Progenitor cell of endocrine pancreas (in vitro differentiated cells): ENCODE measurements at places on chromosomes 4 and X.

DNA sequence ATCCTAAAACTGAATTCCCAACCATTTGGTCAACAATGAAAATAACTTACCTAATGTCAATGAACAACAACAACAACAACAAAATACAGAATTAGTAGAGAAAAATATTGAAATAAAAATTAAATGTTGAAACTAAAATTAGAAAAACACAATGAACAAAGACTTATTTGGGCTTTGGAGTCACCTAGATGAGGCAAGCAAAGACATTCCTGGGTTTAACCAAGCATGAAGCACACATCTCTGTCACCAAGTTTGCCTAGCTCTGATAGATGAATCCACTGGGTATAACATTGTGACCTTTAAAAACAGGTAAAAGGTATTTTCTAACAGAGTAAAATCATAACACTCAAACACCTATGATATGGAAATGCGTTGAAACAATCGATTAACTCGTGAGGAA is 13.2 kb upstream of the SYTL5 start:
- no peak for DNase-seq

- DNase-seq, result no peak
These were observed 639.0 kb upstream of the FRG1 start for GRCh38 chr4:189301692-189302091.

DNA sequence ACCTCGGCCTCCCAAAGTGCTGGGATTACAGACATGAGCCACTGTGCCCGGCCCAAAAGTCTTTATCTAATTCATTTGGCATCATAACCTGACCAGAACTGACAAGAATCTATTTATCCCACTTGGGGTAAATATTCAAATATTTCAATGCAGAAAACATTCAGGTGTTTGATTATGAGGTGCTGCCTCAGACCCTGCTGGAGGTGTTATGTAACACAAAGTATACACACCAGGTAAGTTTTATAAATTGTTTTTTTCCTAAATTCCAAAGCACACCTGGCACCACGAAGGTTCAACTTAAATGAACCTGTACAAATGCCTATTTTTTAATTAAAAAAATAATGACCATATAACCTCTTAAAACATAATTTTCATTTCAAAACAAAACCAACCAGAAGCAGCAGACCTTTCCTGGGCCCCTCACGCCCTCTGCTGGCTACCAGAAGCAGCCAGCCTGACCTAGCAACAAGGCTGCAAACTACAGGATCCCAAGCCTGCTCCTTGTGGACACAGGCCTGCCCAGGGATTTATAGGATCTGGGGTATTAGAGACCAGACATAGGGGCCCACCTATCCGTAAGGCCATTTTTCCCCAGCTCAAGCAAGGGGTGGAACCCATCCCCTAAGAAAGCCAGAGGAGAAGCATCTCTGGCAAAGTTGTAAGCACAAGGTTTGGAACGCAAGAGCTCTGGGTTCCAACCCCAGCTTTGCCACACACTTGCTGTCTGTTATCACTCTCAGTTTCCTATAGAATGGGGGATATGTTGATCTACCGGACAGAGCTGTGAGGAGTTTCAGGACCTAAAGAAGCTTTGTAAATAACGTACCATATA is 11.7 kb downstream of the OTUD5 start:
- no peak for DNase-seq

DNA sequence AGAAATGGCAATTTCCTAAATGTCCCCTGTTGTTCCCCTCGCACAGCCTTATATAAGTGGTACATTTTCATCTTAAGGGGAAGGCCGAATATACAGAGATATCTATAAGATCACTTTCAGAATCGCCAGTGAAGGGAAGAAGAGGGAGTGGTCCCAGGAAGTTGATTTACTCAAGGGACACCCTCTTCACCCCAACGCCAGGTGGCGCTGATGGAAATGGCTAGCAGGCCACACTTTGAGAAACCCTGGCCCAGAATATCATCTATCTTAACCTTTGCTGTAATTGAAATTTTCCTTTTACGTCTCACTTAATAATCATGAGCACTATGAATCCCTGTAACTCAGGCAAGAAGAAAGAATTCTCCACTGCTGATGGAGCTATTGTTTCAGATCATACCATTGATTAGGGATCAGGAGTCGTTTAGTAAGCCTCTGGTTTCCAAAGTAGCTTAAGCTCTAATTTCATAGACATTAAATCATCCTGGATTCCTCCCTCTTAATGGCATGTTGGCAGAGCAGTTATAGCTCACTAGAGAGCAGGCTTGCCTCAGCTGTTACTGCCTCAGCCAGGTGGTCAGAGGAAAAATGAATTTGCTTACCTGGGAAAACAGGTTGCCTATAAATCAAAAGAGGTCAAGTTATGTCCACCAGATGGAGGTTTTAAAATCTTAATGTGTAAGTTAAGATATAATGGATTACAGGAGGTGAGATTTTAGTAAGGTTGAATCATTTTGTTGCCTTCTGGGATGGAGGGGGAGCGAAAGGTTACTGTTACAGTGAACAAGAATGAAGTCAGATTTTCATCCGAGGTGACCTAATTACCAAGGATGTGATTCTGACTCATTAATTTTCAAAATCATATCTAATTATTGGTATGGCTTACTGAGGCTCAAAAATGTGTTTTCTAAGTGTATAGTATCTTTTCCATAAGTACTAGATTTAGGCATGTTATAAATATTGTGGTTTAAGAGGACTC is 941.2 kb upstream of the TENM3 start:
- no peak for DNase-seq

DNA sequence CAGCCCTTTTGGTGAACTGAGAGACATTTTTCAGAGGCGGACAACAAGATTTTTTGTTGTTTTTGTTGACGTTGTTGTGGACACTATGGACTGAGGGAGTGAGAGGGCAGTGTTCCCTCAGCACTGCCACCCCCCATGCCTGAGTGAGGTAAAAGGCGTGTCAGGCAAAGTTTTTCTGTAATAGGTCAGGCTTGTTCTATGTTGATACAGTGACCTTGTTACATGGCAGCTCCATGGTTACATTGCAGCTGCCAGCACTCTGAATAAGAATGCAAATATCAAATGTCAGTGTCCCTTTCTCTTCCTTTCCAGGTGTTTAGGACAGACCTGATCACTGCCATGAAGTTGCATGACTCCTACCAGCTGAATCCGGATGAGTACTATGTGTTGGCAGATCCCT is 36.6 kb downstream of the JADE1 start:
- DNase-seq, result no peak
